ENCODE measurements at places on chromosomes 12 and 14.

GRCh38 chr14:34300882-34301734, 160.9 kb downstream of the SPTSSA start:
- peak; percentile 28 for DNase-seq

DNA sequence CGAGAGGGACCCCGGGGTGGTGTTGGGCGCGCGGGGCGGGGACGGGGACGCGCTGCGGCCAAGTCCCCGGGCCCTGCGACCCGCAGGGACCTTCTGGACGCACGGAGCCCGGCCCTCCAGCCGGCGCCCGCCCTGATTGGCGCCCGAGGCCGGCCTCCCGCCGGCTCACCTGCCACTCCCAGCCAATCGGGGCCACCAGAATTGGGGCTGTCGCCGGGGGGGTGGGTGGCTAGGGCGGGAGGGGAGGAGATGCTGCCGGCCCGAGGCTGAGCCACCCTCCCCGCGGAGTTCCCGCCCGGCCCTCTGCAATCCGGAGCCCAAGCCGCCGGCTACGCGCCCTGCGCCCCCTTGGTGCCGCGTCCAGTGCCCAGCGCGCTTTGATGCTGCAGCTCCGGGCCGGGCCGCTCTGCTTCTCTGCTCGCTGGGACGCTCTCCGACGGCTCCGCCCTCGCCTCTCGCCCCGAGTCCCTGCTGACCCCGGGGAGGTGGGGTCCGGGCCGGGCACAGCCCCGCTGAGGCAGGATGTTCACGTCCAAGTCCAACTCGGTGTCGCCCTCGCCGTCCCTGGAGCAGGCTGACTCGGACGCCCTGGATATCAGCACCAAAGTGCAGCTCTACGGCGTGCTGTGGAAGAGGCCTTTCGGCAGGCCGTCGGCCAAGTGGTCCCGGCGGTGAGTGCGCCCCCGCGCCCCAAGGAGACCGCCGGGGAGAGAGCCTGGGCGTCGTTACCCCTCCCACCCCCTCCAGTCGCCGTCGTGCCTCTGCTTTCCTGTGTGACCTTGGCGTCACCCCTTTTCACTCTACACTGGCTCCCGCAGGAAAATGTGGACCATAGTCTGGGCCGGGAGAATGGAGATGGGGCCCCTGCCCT, at the start of gene PLEKHD1:
TSS of gene PLEKHD1 (plus strand) at position 285 of the 871 bp plus-strand sequence. CDS start at position 523, 238 bp downstream.
- no peak for DNase-seq

- DNase-seq: peak; percentile 16
Measured at GRCh38 chr12:62484233-62484632, 17.6 kb downstream of the MON2 start.

DNA sequence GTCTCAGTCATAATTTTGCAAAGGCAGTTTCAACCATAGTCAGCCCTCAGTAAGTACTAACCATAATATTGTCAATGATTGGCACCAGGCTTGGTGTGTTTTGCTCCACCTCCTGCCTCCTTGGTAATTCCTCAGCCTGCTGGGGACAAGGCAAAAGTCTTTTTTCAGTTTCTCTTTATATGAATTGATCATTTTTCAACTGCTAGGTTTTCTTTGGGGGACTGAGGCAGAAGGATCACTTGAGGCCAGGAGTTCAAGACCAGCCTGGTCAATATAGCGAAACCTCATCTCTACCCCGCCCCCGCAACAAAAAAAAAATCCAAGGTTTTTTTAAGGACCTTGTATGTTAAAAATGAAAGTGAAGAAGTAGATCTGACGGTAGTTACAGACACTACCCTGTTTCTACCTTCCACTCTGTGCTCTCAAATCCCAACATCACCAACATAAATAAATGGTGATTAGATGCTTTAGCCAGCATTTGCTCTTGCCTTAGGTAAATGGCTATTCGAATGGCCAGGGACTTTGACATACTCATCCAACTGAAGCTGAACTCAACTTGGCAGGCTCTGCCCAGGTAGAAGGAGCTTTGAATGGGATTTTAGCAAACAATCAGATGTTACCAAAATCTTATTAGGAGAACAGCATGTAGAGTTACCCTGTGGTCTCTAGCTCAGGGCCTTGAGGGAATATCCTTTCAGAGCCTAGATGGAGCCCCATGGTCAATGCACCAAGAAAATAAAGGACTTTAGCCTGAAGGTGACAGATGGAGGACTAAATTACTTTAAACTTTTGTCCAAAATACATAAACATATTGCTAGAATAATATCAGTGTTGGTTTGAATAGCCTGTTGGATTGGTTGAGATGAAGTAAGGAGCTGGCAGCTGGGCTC, 126.9 kb upstream of the AMIGO2 start:
- DNase-seq: no peak

- peak; percentile 2 for DNase-seq
Measured at GRCh38 chr12:44154128-44154527, 318.2 kb downstream of the TMEM117 start.

GRCh38 chr12:131682510-131682895, 28.4 kb upstream of the SFSWAP start:
- DNase-seq: no peak

DNA sequence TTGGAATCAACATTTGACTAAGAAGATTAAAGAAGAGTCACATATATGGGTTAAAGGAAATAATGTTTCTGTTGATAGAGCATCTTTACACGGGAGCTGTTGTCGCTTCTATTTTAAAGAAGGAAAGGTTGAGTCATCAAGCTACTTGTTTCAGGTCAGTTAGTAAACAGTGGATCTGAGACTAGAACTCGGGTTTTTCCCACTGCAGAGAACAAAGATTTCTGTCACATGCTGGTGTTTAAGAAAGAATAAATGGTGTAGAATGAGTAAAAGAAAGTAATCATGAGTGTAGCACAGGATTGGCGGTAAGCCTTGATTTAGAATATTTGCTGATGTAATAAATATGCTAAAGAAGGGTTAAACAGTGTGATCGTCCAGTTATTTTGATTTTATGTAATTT, 455.5 kb downstream of the AEBP2 start:
- no peak for DNase-seq

DNA sequence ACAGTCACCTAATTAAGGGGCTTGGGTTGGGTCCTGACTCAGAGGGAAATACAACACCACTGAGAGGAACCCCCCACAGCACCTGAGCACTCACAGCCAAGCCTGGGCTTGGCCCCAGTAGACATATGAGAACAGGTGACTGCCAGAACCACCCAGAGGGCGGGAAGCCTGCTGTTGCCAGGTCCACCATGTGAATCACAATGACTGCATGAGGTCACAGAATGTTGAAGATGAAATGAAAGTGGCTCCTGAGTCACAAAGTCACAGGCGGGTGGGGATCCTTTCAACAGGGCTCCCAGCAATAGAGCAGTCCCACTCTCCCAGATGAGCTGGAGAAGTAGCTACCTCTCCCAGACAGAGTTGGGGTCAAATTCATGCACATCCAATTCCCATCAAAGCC, at the start of gene LRRC74A:
TSS of gene LRRC74A (plus strand) at position 287 of the 400 bp plus-strand sequence. CDS start 290 bp downstream, outside the sequence.
- no peak for DNase-seq
